Activated CD4-positive, alpha-beta T cell treated with anti-CD3 and anti-CD28 coated beads, Interleukin-2, amount 50 U/mL, for 24 hours (primary cell): ENCODE measurements at places on chromosomes 3 and 15.

GRCh38 chr15:40843885-40844695, at the start of gene SPINT1:
Gene SPINT1, plus strand, starts transcription at chr15:40844048. Its CDS starts 507 bp downstream, at chr15:40844555.
- DNase-seq, result peak; percentile 48

GRCh38 chr3:13537909-13538296, 11.0 kb upstream of the FBLN2 start:
- no peak for DNase-seq

GRCh38 chr15:53454843-53455721, 304.4 kb downstream of the WDR72 start:
- no peak for DNase-seq

DNA sequence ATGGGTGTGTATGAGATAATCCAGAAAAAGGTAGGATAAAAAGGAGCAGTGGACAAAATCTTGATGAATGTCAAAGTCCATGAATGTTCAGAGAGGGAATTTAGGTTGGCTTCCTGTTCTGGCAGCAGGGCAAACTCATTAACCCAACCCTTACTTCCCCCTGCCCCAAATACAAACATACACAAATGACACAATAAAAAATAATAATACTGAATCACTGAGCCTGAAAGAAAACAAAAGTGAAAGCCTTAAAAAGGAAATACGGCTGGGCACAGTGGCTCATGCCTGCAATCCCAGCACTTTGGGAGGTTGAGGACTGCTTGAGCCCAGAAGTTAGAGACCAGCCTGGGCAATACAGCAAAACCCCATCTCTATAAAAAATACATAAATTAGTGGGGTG, 62.9 kb downstream of the GPR176 start:
- DNase-seq, result no peak

- no peak for DNase-seq
These were observed 11.1 kb downstream of the RIOX2 start for GRCh38 chr3:97960993-97961766.

DNA sequence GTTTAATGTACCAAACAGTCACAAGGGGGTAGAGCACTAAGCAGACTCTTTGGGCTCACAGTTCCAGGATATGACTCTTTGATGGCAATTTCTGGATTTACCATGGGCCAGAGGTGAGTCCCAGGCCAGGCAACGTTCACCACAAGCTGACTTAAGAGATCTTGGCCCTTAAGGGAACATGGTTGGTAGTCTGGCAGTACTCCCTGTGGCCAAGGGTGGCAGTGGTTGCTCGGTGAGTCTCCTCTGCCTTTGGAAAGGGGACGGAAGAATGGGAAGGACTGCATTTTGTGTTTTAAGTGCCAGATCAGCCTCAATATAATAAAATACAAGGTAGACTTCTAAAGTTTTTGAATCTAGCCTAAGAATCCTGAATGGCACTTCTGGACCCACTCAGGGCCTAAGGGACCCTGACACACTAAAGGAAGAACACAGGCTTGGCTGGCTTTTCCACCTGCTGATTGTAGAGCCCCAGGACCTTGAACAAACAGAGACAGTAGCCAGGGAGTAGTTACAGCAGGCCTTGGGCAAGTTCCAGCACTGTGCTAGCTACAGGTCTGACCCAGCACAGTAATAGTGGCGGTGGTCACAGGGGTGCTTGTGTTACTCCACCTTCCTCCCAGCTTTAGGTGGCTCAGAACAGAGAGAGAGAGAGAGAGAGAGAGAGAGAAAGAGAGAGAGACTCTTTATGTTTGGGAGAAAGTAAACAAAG, 730.7 kb upstream of the ALCAM start:
- DNase-seq, result no peak

- DNase-seq, result no peak
These were observed at the start of gene ADAMTS9 for GRCh38 chr3:64687781-64688604. Gene ADAMTS9, minus strand, starts transcription at chr3:64688000. Its CDS starts 343 bp downstream, at chr3:64687657.
